Frontal cortex (tissue), 4 donors: ENCODE measurements at places on chromosomes 4 and X.

- DNase-seq: no peak
Observed at GRCh38 chrX:31546126-31546525, 474.3 kb upstream of the FTHL17 start.

DNA sequence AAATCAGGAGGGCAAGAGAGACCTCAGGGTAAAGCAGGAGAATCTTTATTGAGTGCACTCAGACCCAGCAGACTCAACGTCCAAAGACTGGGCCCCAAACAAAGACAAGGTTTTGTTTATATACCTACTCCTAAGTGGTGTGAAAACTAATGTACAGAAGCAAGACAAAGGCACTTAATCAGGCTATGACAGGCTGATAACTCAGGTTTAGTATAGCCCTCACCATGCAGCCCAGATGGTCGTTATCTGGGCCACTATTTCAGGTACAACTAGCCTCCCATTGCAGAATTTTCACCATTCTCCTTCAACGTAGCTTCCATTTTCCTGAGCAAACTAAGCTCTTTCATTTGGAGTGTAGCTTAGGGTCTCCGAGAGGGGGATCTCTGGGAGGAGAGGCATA, 36.9 kb downstream of the SULT1E1 start:
- no peak for DNase-seq

GRCh38 chrX:122641826-122642225, 542.3 kb upstream of the GRIA3 start:
- no peak for DNase-seq

DNA sequence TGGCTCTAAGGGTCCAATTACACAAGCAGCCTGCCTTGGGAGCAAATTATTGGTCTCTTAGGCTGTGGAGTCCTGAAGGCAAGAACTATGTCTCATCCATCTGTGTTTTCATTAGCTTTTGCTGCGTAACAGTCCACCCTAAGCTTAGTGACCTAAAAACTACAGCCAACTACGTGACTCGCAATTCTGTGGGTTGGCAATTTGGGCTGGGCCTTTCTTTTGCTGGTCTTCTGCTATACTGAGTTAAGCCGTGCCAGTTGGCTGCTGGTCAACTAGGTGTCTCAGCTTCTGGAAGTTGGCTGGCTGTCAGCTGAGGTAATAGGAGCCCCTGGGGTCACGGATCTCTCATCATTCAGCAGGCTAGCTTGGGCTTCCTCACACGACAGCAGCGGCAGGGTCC, 205.6 kb upstream of the S100G start:
- DNase-seq: no peak

DNA sequence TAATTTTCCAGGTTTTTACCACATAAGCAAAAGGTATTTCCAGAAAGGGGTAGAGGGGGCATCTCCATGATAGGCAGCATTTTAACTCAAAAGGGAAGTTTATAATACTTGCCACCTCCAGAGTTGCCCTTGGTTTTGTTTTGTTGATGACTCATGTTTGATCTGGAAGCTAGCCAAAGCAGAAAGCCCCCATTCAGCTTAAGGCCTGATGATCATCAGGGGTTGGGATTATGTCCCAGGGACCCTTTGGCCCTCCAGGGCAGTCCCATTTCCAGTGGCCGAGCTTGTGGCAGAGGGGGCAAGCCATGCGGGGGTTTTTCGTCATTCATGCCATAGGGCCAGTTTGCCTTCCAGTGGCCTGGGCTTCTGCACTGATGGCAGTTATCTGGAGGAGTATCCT, 143.0 kb upstream of the PLAC1 start:
- DNase-seq: no peak

GRCh38 chrX:131944936-131945902, 77.9 kb upstream of the STK26 start:
- DNase-seq: no peak
